Melanocyte of skin (primary cell): ENCODE measurements at places on chromosomes 6 and 20. TPM values are rescaled to one million over a fixed set of nuclear protein-coding genes. Genes with fewer than 3 reads are reported as not detected.

The NR2E1 gene
- under 0.01 and 1.0 TPM in 2 replicates for total RNA-seq

The HECA gene
- 11.0 and 12.0 TPM in 2 replicates for total RNA-seq

The ATP6V1G2 gene
- 0.33 and 0.77 TPM in 2 replicates for total RNA-seq

The BPIFB1 gene
- not detected in 2 replicates for total RNA-seq

The NT5E gene
- 68.0 and 83.9 TPM in 2 replicates for total RNA-seq

The TUBB2B gene
- total RNA-seq, result 102 and 152 TPM in 2 replicates
